A673 (cell line): ENCODE measurements at places on chromosomes 7 and 10.

- DNase-seq: peak; percentile 93
Measured at GRCh38 chr7:112286250-112287086, 80.0 kb downstream of the ZNF277 start.

GRCh38 chr10:72309290-72310240 is 35.8 kb downstream of the DDIT4 start:
- no peak for DNase-seq

- no peak for DNase-seq
Measured at GRCh38 chr7:150824379-150825177, 24.0 kb downstream of the TMEM176A start.

- DNase-seq: no peak
Measured at GRCh38 chr7:1555813-1556543, at the start of gene TMEM184A. Gene TMEM184A (minus strand): TSS chr7:1556205. CDS start chr7:1555484, 721 bp downstream.

DNA sequence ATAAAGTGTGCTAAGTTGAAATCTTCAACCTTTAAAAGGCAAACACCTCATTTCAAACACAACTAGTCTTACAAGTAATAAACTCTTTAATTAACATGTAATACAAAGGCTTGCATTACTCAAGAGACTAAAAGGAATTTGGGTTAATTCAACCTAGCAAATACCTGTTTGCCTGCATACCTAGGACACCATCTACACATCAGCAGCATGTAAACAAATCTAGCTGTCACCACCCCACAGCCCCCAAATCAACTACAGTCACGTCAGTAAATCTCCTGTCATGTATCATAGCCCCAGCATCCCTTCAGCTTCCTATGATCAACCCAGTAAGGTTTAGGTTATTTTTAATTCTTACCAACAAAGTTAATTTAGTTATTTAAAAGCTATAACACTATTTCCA is 33.5 kb downstream of the ZNF800 start:
- no peak for DNase-seq

- DNase-seq: no peak
Measured at GRCh38 chr10:130362308-130362761, 226.1 kb downstream of the GLRX3 start.

GRCh38 chr7:114519240-114519639 is 104.6 kb downstream of the FOXP2 start:
- DNase-seq: peak; percentile 9

DNA sequence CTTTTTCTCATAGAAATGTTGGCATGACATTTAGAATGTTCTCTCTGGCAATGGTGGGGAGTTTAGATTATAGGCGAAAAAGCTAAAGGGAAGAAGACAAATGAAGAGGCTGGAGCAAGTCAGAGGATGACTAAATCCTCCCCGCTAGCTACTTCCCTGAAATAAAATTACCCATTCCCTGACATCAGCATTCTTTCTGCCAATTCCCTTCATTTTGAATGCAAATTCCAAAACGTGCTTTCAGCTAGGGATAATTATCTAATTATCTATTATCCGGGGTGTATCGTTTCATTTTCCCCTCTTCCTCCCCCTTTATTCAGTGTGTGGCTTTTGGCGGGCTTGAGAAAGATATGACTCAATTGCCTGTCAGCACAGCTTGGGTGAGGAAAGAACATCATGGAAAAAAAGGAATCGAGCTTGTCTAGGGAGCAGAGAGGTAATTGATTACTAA is 672.3 kb downstream of the TNS3 start:
- DNase-seq: peak; percentile 95

GRCh38 chr7:151179287-151179860 is 7.7 kb downstream of the ASB10 start:
- no peak for DNase-seq

DNA sequence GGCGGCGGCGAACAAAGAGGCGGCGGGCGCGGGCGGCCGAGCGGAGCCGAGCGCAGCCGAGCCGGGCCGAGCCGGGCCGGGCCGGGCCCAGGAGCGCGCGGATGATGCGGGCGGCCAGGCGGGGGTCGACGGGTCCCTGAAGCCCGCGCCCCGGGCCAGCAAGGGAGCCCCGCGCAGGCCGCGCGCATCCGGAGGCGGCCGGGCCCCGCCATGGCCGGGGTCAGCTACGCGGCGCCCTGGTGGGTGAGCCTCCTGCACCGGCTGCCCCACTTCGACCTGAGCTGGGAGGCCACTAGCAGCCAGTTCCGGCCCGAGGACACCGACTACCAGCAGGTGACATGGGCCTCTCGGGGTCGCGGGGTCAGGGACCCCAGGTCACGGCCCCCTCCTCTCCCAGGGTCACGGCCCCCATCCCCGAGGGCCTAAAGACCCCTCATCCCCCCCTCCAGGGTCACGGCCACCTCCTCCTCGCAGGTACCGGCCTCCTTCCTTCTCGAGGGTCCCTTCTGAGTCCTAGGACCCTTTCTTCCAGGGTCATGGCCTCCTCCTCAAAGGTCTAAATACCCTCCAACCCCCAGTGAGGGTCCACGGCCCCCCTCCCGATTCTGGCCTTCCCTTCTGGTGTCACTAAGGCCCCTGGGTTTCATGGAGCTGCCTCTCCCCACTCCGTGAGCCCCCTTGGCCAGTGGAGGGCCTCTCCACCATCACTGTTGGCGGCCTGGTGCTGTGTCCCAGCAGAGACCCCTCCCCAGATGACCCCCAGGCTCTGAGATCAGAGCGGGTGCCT is at the start of gene TTYH3:
Gene TTYH3 (plus strand): TSS at position 41 of the 787 bp plus-strand sequence. CDS start 170 bp downstream, at position 211.
- DNase-seq: peak; percentile 48

DNA sequence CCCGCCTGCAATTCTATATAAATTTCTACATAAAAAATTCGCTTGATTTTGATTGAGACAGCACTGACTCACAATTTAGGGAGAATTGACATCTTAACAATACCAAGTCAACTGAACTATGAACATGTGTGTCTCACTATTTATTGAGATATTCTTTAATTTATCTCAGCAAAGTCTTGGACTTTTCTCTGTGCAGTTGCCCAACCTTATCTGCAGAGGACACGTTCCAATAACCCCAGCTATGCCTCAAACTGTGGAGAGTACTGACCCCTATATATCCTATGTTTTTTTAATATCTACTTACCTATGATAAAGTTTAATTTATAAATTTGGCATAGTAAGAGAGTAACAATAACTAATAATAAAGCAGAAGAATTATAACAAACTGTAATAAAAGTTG is 69.4 kb upstream of the PIP4K2A start:
- DNase-seq: no peak

DNA sequence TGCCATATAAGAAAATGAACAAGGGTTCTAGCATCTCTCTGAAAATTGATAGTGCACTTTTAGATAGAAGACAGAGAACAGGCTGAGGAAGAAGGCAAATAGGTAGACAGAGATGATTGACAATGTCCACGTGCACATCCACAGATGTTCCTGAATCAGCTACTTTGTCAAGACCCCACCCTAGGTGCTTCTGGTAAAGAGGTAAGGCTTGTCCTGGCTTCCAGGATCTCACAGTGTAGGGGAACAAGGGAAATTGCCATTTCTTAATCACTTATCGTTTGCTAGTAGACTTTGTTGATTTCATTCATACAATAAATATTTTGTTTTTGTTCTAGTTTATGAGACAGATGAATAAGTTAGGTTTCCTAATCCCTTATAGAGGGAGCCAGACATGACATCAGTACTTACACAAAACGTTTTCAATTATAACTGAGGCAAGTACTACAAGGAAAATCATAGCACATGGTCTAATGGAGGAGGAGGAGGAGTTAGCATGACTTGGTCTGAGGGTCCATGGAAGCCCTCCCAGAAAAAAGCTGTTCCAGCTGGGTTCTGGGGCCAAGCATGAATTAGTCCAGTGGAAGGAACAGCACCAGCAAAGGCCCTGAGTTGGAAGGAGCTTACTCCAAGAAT is 115.9 kb upstream of the ARID5B start:
- no peak for DNase-seq

- DNase-seq: no peak
Measured at GRCh38 chr10:81108516-81109199, 571.0 kb downstream of the SH2D4B start.

GRCh38 chr7:24704311-24704710 is 53.0 kb downstream of the GSDME start:
- DNase-seq: no peak

DNA sequence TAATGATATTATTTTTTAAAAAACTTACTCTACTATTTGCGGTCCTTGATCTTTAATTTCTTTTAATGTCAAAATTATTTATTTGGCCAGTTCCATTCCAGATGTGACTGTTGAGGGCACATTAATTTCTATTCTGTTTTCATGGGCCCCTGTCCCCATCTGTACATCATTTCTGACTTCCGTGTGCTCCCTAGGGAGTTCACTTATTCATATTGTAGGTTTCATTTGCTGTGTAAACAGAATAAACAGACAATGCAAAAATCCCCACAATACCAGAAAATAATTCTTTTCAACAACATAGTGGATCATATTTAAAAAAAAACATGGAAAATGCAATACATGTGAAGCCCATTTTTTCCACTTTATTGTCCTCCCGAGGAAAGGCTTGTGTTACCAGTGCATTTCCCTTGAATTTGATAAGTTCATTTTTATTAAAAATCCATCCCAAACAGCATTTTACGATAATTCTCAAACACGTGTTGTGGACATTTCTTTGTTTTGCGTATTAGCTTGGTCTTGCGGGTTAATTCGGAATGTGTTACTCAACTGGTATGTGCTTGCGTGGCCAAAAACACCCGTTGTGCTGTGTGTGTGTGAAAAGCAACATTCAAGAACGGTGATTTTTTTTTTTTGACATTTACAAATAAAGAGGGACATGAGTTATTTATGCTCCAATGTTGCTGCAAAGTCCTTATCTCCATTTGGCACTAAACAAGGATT is 138.4 kb downstream of the MGMT start:
- DNase-seq: no peak

DNA sequence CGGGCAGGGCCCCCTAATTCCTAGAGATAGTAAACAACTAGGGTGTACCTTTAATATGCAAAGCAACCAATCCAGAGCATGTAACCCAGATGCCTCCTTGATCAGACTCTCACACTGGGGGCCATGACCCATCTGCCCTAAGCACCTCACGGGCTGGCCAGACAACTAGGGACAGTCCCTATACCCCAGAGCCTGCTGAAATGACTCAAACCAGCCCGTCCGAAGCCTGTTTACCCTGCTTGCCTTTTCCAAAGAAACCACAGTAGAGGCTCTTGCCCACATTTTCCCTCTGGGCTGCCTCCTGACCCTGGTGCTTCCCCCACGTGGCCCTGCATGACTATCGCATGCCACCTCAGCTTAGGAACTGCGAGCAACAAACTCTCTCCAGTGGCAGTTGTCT is 46.2 kb downstream of the RGS10 start:
- DNase-seq: no peak

- DNase-seq: no peak
Measured at GRCh38 chr10:96358851-96359540, at the start of gene OPALIN. Gene OPALIN (minus strand): TSS chr10:96359002. CDS start chr10:96358896, 106 bp downstream.

GRCh38 chr7:35802102-35802466 is 1.2 kb downstream of the SEPTIN7 start:
- DNase-seq: no peak

DNA sequence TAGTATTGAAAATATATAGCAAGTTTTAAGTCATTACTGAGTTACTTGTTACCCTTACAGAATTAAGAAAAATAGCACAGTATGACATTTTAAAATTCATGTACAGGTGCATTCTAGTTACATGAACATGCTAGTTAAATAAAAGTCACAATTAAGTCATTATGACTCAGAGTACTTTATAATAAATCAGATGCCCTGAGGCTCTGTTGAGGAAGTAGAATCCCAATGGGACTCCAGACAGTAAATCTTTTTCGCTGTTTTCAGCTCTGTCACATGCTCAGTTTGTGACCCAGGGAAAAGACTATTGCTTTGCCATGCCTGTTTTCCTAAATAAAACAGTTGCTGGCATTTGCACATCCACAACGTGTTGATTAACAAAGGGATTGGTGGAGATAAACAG is 21.0 kb downstream of the NUDT13 start:
- DNase-seq: peak; percentile 64

- DNase-seq: no peak
Measured at GRCh38 chr7:672891-673290, 53.6 kb upstream of the DNAAF5 start.

DNA sequence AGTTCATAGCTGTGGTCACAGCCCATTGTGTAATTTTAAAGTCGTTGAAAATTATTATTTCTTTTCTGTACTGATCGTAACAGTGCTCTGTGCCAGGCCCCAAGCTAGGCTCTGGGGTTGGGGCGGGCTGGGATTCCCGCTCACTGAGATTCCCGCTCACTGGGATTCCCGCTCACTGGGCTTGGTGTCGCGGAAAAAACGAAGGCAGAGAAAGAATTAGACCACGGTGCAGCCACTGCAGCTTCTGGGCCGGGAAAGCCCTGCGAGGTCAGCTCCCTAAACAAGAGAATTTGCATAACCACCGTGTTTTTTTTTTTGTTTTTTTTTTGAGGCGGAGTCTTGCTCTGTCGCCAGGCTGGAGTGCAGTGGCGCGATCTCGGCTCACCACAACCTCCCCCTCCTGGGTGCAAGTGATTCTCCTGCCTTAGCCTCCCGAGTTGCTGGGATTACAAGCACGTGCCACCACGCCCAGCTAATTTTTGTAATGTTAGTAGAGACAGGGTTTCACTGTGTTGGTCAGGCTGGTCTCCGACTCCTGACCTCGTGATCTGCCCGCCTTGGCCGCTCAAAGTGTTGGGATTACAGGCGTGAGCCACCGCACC is 31.2 kb downstream of the FOXK1 start:
- DNase-seq: no peak

DNA sequence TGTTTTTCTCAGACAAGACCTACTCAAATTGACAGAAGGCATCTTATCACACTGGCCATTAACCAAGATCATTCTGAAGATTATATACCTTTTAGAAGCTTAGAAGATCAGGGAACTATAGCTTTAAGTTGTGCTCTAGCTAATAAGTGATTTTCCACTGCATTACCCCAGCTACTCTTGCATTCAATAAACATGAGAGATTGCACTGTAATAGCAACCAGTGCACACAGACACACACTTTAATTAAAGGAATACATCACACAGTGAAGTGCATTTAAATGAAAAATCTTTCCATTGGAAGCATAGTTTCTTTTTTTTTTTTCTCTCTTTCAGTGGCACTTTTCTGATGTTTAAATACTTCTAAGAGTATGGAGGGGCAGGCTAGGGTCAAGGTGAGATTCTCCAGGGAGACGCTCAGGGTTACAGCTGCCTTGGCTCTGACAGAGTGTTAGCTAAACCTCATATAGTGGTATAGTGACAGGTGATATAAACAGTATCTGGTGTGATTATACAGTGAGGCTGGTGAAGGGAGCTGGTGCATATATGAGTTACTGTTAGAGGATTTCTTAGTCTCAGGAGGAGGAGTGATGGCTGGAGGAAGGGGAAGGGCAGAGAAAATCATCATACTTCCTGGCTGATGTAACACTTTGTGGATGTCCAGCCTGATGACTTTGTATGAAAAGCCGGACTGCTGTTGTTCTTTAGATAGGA is 369.5 kb downstream of the SORCS3 start:
- DNase-seq: no peak

DNA sequence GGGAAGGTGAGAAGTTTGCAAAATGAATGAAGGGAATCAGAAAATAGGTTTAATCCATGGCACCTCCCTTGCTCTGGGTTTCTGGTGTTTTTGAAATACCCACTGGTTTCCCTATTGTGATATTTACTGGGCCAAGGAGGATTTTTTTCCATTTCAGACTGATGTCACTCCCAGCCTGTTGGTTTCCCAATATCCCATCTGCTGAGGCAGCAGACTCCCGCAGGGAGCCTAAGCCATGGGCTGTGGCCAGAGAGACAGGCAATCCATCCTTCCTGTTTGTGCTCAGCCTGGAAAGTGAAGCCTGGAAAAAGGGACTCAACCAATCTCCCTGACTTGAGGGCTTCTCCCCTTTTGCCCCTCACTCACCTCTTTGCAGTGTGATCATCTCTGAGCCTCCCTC is 22.8 kb downstream of the FAM107B start:
- peak; percentile 35 for DNase-seq
